ENCODE measurements at places on chromosomes 3 and 15.

GRCh38 chr15:76338486-76339304, 2.1 kb downstream of the ISL2 start:
- no peak for DNase-seq

DNA sequence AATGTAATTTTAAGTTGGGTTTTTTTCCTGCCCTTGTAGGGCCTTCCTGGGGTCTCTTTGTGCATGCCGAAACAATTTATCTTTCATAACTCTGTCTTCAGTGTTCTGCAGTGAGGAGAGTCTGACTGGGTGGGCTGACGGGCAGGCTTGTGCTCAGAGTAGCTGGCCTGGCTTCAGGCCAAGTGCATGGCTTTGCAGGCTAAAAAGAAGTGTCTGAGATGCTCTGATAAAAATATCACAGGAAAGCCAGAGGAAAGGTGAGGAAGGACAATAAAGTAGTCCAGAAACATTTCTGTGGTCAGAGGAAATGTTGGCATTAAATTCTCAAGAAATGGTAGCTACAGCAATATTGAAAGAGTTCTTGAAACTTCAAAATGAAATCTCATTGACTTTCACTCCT, 25.5 kb downstream of the ST3GAL6 start:
- DNase-seq = no peak

- no peak for DNase-seq
Observed at GRCh38 chr3:59995563-59995962, 945.7 kb upstream of the CFAP20DC start.

DNA sequence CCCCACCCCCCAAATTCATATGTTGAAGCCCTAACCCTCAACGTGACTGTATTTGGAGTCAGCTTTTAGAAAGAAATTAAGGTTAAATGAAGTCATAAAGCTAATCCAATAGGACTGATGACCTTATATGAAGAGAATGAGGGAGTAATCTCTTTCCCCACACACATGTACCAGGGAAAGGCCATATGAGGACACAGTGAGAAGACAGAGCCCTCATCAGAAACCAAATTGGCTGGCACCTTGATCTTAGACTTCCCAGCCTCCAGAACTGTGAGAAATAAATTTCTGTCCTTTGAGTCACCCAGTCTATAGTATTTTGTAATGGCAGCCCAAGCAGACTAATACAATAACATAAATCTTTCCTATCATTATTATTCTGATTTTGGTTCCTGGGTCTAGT, 194.7 kb upstream of the NANOGP8 start:
- DNase-seq = no peak

DNA sequence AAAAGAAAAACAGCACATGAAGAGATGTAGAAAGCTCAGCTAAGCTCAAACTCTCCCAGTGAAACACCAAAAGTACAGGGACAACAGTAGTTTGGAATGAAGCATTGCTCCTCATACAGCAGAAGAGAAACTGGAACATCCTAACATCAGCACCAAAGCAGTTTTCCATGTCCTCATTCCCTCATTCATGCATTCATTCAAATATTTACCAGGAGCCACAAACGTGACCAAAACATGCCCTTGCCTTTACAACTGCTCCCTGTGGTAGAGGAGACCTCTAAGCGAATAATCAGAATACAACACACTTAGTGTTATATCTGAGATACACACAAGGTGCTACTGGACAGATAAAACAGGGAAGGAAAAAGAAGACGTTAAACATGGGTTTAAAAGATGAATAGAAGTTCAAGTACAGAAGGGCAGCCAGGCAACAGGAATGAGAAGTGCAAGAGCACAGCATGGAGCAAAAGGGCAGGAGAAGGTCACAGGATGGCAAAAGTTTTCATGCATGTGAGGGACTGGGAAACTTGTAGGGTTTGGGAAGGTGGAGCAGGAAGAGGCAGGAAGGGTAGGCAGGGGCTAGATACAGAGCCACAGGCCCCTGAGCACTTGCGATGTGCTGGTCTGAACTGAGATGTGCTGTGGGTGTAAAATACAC, 58.5 kb upstream of the LMCD1 start:
- DNase-seq = no peak

DNA sequence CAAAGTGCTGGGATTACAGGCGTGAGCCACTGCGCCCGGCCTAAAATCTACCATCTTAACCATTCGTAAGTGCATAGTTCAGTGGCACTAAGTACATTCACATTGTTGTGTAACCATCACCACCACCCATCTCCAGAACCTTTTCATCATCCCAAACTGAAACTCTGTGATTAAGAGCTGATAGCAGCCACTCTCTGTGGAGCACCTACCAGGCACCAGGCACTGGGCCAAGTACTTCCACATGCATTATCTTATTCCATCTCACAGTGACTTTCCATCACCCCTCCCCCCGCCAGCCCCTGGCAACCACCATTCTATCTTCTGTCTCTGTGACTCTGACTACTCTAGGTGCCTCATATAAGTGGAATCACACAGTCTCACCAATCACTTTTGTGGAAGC, 2.3 kb upstream of the INSYN1 start:
- no peak for DNase-seq

- no peak for DNase-seq
Observed at GRCh38 chr3:142664819-142665218, 59.0 kb upstream of the TRPC1 start.
